M059J (cell line): ENCODE measurements at places on chromosomes 1 and 21. TPM values are rescaled to one million over a fixed set of nuclear protein-coding genes. Genes with fewer than 3 reads are reported as not detected.
A peak's percentile ranks its signal among the peaks of the same experiment; 100 is the strongest.

The SLC22A15 gene
- 0.05 and 0.62 TPM in 2 replicates for total RNA-seq

The SPATA21 gene
- total RNA-seq, result 0.02 TPM in 1 of 2 replicates, not detected in the other

The CTH gene
- 3.7 and 5.9 TPM in 2 replicates for total RNA-seq

DNA sequence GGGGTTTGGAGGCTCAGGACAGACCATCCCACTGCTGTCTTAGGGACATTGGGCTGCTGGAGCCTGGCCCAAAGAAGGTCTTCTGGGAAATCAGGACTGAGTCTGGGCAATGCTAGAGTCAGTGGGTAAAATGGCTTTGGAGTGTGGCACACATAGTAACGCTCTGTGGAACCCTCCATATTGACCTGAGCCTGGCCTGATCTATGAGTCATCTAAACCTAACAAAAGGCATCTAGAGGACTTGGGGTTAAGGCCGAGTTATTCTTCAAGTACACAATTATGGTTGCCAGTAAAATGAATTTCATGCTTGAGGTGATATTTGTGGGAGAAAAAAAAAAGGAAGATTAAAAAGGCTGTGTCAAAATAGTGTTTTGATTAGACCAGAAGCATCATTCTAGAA is 77.7 kb downstream of the ST6GALNAC5 start:
- peak; percentile 90 for DNase-seq

GRCh38 chr1:228312136-228312764 is 94.4 kb downstream of the TRIM11 start:
- no peak for DNase-seq

GRCh38 chr1:18262726-18263125 is 155.1 kb downstream of the IGSF21 start:
- DNase-seq, result no peak

DNA sequence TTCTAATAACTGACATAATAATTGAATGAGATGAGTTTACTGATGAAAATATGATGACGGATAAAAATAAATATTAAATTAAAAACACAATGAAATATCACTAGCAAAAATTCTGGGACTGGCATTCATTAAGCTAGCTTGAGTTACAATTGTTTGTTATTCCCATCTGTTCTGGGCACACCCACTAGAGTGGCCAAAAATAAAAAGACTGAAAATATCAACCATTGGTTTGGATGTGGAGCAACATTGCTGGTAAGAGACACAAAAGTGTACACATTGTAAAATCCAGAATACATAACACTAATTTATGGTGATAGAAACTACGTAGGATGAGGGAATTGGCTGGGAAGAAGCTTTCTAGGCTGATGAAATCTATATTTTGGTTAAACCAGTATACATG is 9.6 kb upstream of the NEK7 start:
- no peak for DNase-seq

DNA sequence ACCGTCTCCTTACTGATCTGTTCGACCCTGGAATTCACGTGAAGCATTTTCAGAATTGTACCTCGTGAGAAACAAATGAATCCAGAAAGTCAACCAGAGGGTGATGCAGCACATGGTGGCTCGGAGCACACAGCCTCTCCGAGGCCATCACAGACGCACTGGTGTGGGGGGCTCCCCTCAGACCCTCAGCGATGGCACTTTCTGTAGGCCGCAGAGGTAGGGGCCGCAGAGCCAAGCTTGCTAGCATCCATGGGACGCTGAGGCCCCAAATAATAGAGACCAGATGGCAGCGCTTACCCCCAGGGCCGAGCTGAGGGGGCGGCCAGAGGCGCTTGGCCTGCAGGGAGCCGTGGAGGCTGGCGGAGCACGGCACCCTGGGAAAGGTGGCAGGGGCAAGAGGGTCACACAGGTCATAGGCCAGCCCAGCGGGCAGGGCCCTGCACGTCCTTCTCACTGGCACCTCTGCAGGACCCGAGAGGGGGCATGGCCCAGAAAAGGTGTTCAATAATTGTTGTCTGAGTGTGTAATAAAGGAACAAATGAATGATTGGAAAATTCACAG is 28.1 kb upstream of the COL6A2 start:
- no peak for DNase-seq

DNA sequence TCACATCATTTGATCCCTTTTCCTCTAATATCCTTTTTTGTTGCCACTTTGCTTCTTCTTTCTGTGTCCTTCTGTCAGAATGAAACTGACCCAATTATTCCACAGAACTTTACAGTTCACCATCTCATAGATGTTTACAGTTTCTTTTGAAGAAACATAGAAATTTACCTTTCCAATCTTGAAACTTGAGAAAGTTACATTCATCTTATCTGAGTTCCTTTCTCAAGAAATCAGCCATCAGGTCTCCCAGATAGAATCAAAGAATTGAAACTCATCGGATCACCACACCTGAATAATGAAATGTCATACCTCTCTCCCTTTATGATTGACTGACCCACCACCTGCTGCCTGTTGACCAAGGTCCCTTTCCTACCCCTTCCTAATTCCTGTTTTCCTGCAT is 23.7 kb downstream of the CBR1 start:
- DNase-seq, result no peak

DNA sequence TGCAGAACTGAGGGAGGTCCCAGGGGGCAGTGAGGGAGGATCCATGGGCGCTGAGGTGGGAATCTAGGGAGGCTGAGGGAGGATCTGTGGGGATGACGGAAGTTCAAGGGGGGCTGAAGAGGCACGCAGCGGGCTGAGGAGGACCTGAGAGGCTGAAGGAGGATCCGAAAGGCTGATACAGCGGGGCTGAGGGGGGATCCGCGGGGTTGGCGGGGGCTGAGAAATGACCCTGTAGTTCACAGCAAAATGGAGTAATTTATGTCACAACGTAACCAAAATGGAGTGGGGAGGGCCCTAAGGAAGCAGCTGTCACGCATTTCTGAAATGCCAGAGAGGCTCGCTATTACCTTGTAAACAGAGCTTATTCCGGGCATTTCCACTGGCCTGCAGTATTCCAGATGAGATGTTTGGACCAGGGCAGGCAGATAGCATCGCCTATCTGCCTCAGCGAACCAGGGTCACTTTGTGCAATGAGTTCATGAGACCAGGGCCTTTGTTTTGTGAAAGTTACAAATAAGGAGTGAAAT is 926 bp upstream of the MRPL55 start:
- DNase-seq, result no peak

DNA sequence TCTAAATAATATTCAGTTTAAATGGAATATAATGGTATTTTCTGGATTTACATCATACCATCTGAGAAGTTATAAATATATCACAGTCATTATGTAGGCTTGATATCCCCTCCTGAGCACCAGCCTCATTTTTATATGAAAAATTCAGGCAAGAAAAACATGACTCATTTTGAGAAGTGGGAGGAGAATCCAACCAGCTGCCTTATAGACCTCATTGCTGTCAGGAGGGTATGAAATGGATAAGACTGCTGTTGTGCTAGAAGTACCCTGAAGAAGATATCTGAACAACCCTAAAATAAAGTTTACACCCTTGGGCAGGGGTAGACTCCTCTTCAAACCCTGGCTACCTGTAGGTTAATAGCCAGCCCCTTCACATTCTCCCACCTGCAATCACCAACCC is 8.8 kb downstream of the GIPC2 start:
- DNase-seq, result peak; percentile 48

DNA sequence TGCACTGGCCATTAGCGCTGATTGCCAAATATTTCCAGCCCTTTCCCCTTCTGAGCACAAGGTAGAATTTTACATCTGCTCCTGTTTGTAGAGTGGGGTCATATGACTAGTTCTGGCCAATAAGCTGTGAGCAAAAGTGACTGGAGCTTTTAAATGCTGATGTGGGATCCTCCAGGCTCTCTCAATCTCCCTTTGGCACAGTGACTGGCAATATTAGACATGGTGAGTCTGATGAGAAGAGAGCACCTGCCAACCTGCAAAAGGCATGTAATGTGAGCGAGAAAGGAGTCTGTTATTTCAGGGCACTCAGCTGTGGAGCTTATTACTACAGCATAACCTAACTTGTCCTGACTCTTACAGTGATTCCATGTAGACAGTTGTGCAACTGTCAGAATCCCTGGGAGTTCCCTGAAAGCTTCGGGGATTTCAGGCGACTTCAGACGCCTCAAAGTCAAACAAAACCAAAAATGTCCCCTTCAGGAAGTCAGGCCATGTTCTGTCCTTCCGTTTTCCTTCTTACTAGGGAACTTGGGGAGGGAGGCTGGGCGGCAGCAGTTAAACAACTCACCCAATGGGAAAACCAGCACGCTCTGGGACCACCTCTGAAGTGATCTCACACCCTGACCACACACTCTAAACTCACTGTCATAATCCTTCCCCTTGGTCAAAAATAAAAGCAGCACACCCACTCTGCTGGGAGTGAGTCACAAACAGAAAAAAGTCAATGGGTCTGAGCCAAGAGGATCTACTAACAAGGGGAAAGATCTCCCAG is 3.6 kb upstream of the RASSF5 start:
- DNase-seq, result peak; percentile 100

DNA sequence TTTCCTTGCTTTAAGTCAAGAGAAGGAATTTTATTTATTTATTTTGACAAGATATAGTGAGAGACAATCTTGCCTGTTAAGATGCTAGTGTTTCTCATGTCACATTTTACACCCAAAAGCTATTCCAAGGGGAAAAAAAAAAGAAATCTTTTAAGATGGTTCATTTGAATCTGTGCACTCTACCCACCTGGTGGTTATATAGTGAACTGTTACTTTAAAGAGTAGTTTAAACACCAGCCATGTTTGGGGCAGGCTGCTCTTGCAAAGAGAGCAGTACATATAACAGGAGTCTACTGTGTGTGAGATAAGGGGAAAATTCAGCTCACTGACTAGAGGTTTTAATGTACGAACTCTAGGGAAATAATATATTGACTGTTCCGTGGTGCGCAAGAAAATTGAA is 3.3 kb upstream of the ELAVL4 start:
- DNase-seq, result no peak

DNA sequence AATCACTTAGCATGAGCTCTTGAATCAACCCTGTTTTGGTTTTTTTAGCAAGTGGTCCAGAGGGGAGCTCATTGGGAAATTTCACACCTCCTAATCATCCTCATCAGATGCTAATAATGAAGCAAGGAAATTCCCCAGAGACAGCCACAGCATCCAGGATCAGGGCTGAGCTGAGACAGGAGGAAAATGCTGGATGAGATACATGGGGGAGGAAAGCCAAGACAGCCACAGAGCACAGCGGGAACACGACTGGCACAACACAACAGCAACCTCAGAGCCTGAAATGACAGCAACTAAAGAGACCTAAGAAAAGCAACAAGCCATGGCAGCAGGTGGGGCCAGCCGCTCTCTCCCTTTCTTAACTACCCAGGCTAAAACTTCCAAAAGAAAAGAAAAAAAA is 70.4 kb downstream of the UBR4 start:
- no peak for DNase-seq

- DNase-seq, result no peak
Measured at GRCh38 chr1:41533016-41533730, 48.7 kb upstream of the EDN2 start.

DNA sequence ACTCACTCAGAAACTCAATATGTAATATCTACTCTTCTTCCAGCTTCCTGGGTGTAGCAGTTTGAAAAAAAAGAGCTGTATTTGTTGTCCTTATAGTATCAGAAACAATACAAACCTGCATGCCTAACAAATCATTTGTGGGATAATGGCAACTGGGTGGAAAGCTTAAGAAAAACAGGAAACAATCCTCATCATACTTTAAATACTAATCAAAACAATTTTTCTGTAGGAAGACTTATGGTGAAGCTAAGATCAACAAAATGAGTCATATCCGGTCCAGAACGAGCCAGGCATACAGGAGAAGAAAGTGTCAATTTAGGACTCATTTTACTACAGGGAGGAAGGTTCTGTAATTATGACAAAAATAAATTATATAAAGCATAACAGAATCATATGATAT is 181.8 kb upstream of the ADGRL4 start:
- DNase-seq, result peak; percentile 51

DNA sequence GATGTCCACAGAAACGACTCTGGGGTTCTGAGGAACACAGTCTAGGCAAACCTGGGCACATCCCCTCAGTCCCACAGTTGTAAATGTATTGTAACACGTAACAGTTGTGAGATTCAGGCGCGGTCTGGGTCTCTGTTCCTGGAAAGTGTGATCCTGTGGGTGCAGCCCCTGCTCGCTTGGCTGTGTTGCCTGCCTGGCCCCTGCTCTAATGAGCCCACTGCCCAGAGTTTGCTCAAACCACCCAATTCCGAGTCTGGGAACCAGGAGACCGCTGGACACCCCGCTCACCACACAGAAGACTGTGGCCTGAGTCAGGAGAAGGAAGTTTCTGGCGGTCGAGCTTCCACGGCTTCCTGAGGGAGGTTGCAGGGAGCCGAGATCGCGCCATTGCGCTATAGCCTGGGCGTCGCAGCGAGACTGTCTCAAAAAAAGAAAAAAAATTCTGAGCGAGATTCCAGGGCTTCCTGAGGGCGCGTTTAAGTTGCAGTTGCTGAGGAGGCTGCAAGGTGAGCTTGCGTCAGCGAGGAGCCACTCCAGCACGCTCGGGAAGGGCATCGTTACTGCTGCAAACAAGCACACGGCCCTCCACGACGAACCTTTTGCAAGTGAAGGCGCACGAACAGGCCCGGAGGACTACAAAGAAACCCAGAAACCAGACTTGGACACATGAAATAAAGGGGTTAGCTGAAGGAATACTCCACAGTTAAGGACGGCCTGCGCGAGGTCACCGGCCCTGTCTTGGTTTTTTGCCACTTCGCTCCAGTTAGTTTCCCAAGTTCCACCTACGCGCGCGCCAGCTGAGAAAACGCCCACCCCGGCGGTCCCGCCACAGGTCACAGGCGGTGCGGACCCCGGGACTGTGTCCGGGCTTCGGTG is 1.1 kb downstream of the C21orf58 start:
- peak; percentile 66 for DNase-seq

DNA sequence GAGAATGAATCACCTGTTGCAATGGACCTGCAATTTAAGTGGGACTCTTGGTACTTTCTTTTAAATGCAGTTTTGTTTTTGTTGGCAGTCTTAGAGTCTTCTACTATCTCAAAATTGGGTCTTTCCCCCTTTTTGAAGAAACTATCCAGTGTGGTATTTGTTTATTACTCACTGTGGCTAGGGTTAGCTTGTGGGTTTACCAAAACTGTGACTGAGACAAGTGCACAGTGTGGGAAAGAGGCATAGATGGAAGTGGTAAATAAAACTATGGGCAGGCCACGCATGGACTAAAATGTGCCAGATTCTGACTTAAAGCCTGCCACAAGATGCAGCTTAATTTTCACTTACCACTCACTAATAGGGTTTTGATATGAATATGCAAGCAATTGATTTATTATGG is 1441.7 kb downstream of the PLA2G4A start:
- DNase-seq, result peak; percentile 22

DNA sequence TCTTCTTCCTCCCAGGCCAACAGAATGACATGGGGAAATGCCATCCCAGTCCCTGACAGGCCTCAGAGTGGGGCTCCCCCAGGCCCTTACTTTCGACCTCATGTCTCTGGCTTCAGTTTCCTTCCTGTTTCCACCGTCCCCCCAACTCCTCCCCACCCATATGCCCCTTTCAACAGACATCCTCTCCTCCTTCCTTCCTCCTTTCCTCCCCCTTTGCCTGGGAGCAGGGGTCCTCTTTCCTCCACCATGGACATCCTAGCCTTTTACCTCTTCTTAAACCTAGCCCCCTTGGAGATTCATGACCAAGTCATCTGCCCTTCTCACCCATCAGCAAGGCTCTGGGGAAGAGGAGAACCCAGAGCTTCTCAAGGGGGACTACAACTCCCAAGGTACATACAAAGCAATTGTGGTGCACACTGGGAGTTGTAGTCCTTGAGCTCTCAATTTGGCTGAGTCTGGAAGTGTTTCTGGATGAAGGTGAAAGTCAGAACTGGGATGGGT is 4.0 kb downstream of the ZBTB7B start:
- DNase-seq, result no peak
